ENCODE measurements at places on chromosomes 12 and 14. TPM values are rescaled to one million over a fixed set of nuclear protein-coding genes. Genes with fewer than 3 reads are reported as not detected.

DNA sequence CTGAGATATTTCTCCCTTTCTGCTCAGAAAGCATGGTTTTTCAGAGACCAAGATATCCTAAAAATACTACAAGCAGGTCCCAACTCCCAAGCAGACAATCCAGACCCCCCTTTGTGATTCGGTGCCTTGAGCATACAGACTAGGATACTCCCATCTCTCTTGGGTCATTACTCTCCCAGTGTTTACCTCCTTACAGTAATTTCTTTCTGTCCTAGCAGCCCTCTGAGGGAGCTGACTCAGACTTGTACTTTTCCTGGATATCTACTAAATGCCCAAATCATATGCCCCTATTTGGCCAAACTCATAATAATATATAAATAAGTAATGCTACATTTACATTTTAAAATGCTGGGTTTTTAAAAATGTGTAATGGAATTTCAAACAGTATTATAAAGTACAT is 355.6 kb downstream of the LRIG3 start:
- no peak for DNase-seq

DNA sequence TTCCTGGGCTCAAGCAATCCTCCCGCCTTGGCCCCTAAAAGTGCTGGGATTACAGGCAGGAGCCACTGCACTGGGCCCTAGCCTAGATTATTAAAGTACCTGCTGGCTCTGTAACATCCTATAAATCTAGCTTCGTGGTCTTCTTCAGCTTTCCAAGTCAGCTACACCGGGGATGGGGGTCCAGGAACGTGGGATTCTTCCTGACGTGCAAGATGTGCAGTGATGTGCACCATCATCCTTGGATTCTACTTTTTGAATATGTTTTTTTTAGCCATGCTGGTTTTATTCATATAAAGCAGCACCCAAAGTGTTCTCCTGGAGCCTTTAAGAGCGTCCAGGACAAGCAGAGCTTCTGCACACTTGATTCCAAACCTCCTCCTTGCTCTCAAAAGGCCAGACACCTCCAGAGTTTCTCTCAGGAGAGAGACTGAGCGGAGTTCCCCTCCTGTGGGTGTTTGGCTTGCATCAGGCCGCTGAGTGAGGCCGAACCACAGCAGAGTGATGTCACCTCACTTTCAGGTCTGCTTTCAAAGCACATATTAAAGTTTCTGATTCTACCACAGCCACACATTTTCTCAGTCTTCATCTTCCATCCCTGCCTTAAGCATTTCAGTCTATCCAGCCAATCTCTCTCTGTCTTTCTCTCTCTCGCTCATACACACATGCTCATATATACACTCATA is 33.4 kb downstream of the VCPKMT start:
- DNase-seq, result peak; percentile 89

DNA sequence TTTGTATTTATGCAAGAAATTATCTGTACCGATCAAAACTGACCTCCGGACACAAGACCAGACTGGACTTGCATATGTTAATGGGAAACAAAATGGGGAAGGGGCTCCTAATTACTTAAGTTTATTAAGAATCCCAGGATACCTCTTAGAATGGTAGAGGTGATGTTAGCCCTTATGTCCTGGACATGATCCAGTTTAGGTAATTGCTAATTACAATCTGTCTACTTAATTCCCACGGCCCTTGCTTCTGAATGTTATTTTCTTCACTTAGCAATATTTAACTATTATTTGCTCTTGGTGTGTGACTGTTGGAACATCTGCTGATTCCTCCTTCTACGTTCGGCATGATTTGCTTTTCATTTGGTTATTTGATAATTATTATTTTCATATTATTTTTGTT is 644.0 kb downstream of the DIO2 start:
- DNase-seq, result no peak

GRCh38 chr12:7129872-7130691 is at the start of gene CLSTN3:
Gene CLSTN3 (plus strand): TSS chr12:7130371. CDS start chr12:7130649, 278 bp downstream.
- DNase-seq, result peak; percentile 87

DNA sequence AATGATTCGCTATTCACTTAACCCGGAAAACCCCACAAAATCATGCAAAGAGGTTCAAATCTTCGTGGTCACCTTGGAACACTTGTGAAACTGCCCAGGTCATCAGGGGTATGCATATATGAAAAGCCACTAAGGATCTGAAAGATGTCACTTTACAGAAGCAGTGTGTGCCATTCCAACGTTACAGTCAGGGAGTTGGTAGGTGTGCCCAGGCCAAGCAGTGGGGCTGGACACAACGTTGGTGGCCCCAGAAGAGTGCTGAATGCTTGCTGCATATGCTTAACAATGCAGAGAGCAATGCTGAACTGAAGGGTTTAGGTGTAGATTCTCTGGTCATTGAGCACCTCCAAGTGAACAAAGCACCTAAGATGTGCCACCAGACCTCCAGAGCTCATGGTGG is 51.1 kb upstream of the EIF5 start:
- no peak for DNase-seq

The TUNAR gene
- 0.34 TPM for total RNA-seq

GRCh38 chr12:3259973-3260372 is 182.8 kb downstream of the TSPAN9 start:
- DNase-seq, result no peak

- no peak for DNase-seq
Observed at GRCh38 chr12:67039995-67040860, 228.9 kb upstream of the CAND1 start.

The PPP2R5E gene
- 18.1 TPM for total RNA-seq

The NRXN3 gene
- total RNA-seq, result 0.11 TPM

DNA sequence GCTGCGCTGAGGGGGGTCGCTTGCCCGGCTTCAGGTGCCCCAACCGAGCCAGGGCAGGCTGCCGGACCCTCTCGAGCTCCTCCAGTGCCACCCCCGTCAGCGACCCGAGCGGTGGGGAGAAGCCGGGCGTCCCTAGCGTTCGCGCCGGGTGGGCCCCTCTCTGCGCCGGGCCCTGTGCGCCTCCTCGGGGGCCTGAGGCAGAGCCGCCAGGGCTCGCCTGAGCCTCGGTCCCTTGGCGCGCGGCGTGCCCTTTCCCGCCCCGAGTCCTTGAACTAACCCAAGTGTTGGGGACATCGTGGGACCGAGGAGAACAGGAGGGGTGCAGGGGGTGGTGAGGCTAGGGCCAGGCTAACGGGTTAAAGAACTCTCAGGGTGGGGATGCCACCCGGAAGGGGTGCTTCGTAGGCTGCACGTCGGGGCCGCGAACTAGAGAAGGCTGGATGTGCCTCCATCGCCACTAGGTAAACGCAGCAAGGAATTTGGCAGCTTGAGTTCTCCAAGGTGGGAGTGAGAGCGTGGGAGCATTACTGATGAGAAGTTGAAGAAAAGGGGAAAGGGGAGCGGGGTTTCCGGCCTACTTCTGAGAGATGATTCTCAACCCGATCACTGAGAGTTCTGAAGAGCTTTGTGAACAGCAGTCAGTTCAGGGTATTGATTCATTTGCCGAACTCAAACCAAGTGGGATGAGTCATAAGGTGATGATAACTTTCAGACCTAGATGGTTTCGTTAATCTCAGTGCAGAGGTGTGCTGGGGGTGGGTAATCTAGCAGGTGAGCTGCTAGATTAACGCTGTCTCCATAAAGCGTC is 618 bp downstream of the RNF34 start:
- DNase-seq, result peak; percentile 42

DNA sequence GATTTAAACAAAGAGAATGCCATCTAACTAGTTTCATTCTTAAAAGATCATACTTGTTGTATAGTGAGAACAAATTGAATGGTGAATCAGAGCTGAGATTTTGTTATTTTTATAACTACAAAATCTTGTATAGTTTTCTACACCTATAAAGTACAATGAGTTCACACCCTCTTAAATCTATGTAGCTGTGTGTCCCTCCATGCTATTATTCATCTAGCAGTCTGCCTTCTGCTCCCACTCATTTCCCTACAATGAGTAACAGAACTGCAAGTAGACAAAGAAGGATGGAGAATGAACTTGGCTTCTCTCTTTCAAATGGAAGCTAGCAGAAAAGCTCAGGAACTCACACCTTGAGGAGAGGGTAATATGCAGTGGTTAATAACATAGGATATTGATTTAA is 7.1 kb downstream of the IFNG-AS1 start:
- no peak for DNase-seq

GRCh38 chr12:89470741-89471509 is 53.7 kb downstream of the GALNT4 start:
- peak; percentile 18 for DNase-seq

DNA sequence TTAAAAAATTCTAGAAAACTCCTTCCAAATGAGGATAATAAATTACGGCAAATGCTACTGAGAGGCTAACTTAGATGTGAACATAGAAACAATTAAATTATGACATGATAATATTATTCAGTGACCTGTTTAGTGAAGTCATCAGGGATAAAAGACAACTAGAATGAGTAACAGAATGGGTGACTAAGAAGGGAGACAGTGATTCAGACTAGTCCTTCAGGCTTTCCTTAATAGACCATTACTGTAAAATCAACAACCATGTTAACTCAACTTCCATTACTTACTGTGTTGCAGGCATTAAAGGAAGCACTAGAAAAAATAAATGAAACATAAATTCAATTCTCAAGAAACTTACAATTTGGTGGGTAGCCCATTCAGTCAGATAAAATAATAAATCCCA is 543.9 kb upstream of the LRFN5 start:
- DNase-seq, result peak; percentile 21

GRCh38 chr14:61560323-61560722 is 135.0 kb upstream of the HIF1A start:
- DNase-seq, result peak; percentile 52

GRCh38 chr12:27060740-27061139 is 21.6 kb downstream of the C12orf71 start:
- DNase-seq, result no peak

The ALG10 gene
- 6.7 TPM for total RNA-seq

The DPF3 gene
- total RNA-seq, result 6.4 TPM

The RGS6 gene
- not detected for total RNA-seq

DNA sequence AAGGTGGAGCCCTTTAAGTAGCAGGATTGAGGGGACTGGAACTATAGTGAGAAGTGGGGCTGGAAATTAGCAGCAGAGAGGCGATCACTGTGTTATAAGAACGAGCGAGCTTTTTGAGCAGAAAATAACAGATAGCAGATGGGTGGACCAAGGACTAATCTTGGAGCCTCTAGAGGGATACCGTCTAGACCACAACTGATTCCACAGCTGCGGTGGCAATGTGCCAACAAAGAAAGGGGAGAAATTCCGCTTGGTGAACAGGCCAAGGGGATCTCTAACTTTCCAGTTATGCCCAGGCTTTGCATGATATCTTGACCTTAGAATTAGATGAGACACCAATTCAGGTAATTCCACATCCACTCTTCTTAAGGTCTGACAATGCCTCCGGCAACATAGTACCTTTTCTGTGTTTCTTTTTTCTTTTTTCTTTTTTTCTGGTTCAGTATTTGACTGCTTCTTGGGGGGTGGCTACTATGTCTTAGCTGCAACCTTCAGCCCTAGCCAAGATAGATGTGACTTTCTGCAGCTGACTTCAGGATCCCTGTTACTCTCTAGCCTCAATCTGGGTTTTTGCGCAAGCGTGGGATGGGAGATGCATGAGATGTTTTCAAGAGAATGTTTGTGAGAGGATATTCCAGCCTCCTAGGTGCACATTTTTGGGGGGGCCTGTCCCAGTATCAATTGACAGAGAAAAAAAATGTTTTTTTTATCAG is 143.4 kb upstream of the CPSF6 start:
- peak; percentile 21 for DNase-seq

DNA sequence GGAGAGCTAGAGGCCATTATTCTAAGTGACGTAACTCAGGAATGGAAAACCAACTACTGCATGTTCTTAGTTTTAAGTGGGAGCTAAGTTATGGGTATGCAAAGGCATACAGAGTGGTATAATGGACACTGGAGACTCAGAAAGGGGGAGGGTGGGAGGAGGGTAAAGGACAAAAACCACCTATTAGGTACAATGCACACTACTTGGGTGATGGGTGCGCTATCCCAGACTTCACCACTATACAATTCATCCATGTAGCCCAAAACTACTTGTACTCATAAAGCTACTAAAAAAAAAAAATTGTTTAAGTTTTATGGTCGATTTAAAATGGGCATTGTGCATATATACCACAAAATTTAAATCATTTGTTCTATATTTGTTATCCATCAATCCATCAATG is 24.3 kb downstream of the SLC41A2 start:
- DNase-seq, result no peak

- DNase-seq, result no peak
Observed at GRCh38 chr12:18631339-18631738, 106.5 kb downstream of the PLCZ1 start.

All from Daoy (cell line).